ENCODE measurements at places on chromosomes 5 and 9. TPM values are rescaled to one million over a fixed set of nuclear protein-coding genes. Genes with fewer than 3 reads are reported as not detected.

Gene SLC34A1
- total RNA-seq: not detected

- DNase-seq: no peak
- H3K36me3 ChIP-seq: peaks cover 4% of the 10 kb centered on the region
- peaks cover 2% of the 10 kb centered on the region for H3K27me3 ChIP-seq
- no peak overlapping the region for H3K27ac ChIP-seq
- H3K4me1 ChIP-seq: no peaks in the 10 kb centered on the region
Measured at GRCh38 chr9:128677794-128678193, 11.2 kb upstream of the SET start.

Gene ZBTB6
- 7.8 TPM for total RNA-seq

DNA sequence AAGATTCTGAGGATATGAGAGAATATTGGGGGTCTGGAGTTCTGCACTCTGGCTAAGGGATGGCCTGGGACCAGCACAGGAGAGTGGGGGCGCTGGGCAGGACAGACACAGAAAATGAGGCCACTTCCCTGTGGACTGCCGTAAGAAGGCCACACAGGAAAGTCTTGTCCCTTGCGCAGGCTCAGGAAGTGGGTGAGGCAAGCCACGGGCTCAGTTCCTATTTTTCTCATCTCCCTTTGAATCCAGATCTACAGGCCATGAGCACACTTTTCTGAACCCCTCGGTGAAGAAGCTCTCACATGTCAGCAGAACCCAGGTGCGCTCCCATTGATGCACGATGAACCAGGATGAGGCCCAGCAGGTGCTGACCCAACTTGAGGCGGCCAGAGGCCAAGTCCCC lies 207.4 kb downstream of the AGTPBP1 start:
- no peaks in the 10 kb centered on the region for H3K27me3 ChIP-seq
- no peak overlapping the region for H3K4me3 ChIP-seq
- H3K4me1 ChIP-seq: 0 out of 2 replicates have a peak, but pooled peaks cover 8% of the 10 kb centered on the region
- DNase-seq: no peak
- H3K27ac ChIP-seq: no peak overlapping the region
- H3K36me3 ChIP-seq: no peaks in the 10 kb centered on the region

Gene PCDHGC5
- 5.3 TPM for total RNA-seq

- peaks cover 25% of the 10 kb centered on the region for H3K4me1 ChIP-seq
- no peak for DNase-seq
- H3K27me3 ChIP-seq: no peaks in the 10 kb centered on the region
- H3K36me3 ChIP-seq: peaks cover 6% of the 10 kb centered on the region
Measured at GRCh38 chr9:130746434-130747212, 53.0 kb downstream of the EXOSC2 start.

- H3K27ac ChIP-seq: no peak overlapping the region
- no peak overlapping the region for H3K4me3 ChIP-seq
- DNase-seq: no peak
- peaks cover 13% of the 10 kb centered on the region for H3K4me1 ChIP-seq
- H3K27me3 ChIP-seq: no peaks in the 10 kb centered on the region
Measured at GRCh38 chr5:122701640-122702523, 73.0 kb upstream of the SNX2 start.

Gene ADRA1B
- 0.33 TPM for total RNA-seq

Gene PNPLA7
- total RNA-seq: 0.51 TPM

DNA sequence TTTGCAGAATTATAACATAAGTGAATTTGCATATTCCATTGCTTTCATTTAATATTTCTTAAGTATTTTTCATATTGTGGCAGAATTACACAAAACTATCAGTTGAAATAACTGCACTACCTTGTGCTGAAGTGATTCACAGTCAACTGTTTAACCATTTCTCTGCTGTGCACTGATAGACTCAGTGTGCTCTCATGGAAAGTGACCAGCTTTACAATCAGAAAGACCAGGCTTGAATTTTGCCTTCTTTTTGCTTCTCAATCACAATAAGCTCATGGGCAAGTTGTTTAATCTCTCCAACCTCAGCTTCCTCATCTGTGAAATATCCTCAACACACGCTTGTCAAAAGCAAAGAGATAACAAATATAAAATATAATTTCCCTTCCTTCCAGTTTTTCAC lies 18.3 kb downstream of the CDK5RAP2 start:
- peaks cover 5% of the 10 kb centered on the region for H3K36me3 ChIP-seq
- H3K27me3 ChIP-seq: no peaks in the 10 kb centered on the region
- no peak overlapping the region for H3K4me3 ChIP-seq
- H3K4me1 ChIP-seq: no peaks in the 10 kb centered on the region

DNA sequence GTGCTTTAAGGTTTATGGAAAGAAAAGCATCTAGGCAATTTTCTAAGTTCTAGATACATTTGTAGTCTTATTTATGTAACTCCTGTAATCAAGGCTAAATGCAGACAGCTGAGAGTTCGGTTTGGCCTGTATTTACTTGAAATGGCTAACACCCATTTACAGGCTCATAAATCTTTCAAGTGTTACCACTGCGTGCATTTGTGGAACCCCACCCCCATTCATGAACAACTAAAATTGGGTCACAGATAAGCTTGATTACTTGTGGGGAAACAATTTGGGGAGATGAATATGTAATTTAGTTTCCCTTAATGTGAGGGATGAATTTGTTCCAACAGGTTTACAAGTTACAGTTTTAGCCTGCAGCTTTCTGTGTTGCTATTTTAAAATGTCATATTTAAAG lies 360.6 kb downstream of the ARRDC3 start:
- no peaks in the 10 kb centered on the region for H3K4me1 ChIP-seq
- H3K27ac ChIP-seq: no peak overlapping the region
- no peak overlapping the region for H3K4me3 ChIP-seq
- H3K27me3 ChIP-seq: peaks cover 8% of the 10 kb centered on the region
- H3K36me3 ChIP-seq: no peaks in the 10 kb centered on the region

Gene TMOD1
- 0.69 TPM for total RNA-seq

DNA sequence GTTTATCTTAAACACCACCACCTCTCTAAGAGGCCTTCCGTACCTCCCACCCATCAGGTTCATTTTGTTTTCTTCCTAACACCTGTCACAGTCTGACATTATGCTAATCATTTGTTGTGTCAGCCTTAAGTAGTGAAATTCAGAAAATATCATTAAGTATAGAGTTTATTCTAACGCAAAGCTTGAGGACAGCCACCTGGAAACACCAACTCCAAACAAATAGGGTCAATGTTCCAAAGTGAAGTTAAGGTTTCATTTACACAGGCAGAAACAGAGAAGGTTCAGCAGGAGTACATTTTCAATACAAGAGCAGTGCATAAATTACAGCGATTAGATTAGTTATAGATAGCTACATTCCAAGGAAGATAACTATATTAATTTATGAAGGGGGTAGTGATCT lies 1.3 kb upstream of the SMC5 start:
- no peak for DNase-seq
- H3K36me3 ChIP-seq: peaks cover 36% of the 10 kb centered on the region
- H3K27me3 ChIP-seq: no peaks in the 10 kb centered on the region
- peak overlapping the region; percentile 99 for H3K27ac ChIP-seq
- peak overlapping the region; percentile 96 for H3K4me3 ChIP-seq

GRCh38 chr9:130262771-130263170 lies 2.8 kb upstream of the HMCN2 start:
- H3K36me3 ChIP-seq: no peaks in the 10 kb centered on the region
- H3K27ac ChIP-seq: no peak overlapping the region
- H3K4me3 ChIP-seq: no peak overlapping the region

Gene HSPB3
- total RNA-seq: 7.7 TPM

- no peak overlapping the region for H3K4me3 ChIP-seq
- no peaks in the 10 kb centered on the region for H3K36me3 ChIP-seq
- no peaks in the 10 kb centered on the region for H3K4me1 ChIP-seq
Measured at GRCh38 chr9:77598524-77598923, 49.6 kb downstream of the GNA14 start.

- no peaks in the 10 kb centered on the region for H3K36me3 ChIP-seq
- H3K4me1 ChIP-seq: peaks cover 44% of the 10 kb centered on the region
- peak overlapping the region; percentile 48 for H3K27ac ChIP-seq
- H3K4me3 ChIP-seq: peak overlapping the region; percentile 3
- DNase-seq: peak; percentile 77
Measured at GRCh38 chr5:56350597-56351170, 117.6 kb upstream of the ANKRD55 start.

DNA sequence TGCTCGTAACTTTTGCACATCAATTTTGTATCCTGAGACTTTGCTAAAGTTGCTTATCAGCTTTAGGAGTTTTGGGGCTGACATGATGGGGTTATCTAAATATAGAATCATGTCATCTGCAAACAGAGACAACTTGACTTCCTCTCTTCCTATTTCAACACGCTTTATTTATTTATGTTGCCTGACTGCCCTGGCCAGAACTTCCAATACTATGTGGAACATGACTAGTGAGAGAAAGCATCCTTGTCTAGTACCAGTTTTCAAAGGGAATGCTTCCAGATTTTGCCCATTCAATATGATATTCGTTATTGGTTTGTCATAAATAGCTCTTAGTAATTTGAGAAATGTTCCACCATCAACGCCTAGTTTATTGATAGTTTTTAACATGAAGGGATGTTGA lies 65.4 kb upstream of the CDH12 start:
- H3K4me1 ChIP-seq: no peaks in the 10 kb centered on the region
- H3K27ac ChIP-seq: no peak overlapping the region
- H3K36me3 ChIP-seq: no peaks in the 10 kb centered on the region
- no peak overlapping the region for H3K4me3 ChIP-seq
- no peak for DNase-seq

Gene NR6A1
- 0.13 TPM for total RNA-seq

Gene CDH18
- total RNA-seq: 0.38 TPM

Gene BAAT
- total RNA-seq: not detected

DNA sequence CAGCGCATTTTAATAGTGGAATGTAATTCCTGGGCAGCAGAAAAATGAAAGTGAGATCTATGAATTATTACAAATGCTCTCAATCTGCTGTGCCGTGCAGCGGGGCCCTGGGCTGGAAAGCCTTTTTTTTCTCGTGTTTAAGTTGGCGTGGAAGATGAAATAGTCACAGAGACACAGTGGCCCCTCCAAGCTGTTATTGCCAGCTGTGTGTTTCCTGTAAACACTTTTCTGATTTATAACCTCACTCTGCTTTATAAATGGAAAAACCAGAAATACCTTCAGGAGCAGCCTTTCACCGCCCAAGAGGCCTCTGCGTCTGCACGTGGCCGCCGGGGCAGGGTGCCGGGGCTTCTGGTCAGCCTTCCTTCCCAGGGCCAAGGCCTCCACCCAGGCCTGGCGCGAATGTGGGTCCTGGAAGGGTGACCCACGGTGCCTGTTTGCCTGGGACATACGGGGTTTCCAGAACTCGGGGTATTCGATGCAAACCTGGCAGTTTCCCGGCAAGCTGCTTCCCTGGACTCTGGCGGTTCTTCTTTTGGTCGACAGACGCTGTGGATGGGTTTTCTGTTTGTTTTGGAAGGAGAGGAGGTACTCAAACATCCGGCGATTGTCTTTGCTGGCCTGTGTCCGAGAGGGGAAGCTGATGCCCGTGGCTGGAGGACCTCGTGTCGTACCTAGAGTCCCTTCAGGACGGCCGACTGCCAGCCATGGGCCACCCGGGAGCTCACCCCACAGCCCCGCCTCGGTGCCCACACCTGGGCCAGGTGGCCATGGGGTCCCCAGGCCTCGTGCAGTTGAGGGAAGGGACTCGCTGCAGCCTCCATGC lies 256.7 kb downstream of the PARP8 start:
- H3K27me3 ChIP-seq: no peaks in the 10 kb centered on the region
- no peaks in the 10 kb centered on the region for H3K4me1 ChIP-seq
- H3K4me3 ChIP-seq: no peak overlapping the region
- no peak overlapping the region for H3K27ac ChIP-seq

GRCh38 chr5:43065948-43066798 lies 26.1 kb upstream of the ANXA2R start:
- peak overlapping the region; percentile 95 for H3K4me3 ChIP-seq
- DNase-seq: peak; percentile 58
- peaks cover 65% of the 10 kb centered on the region for H3K4me1 ChIP-seq
- peak overlapping the region; percentile 98 for H3K27ac ChIP-seq

DNA sequence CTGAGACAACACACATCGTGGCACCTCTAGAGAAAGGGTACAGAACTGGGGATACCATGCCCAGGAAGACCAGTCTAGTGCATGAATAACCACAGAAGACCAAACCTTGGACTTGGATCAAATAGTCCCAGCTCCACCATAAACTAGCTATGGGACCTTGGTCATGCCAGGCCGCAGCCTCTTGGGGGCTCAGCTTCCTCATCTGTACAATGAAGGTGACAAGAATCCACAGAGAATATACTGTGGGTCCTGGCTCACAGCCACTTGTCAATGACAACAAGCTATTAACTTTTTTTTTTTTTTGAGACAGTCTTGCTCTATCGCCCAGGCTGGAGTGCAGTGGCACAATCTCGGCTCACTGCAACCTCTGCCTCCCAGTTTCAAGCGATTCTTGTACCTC lies 3.9 kb downstream of the KYAT1 start:
- H3K4me3 ChIP-seq: no peak overlapping the region
- H3K36me3 ChIP-seq: peaks cover 4% of the 10 kb centered on the region
- no peaks in the 10 kb centered on the region for H3K27me3 ChIP-seq
- no peak for DNase-seq
- H3K27ac ChIP-seq: no peak overlapping the region

Gene ABO
- total RNA-seq: not detected

GRCh38 chr5:14415698-14416074 lies 165.9 kb upstream of the OTULINL start:
- H3K36me3 ChIP-seq: peaks cover 74% of the 10 kb centered on the region
- peaks cover 94% of the 10 kb centered on the region for H3K4me1 ChIP-seq
- H3K27ac ChIP-seq: peak overlapping the region; percentile 90
- no peak for DNase-seq
- peaks cover 44% of the 10 kb centered on the region for H3K27me3 ChIP-seq

DNA sequence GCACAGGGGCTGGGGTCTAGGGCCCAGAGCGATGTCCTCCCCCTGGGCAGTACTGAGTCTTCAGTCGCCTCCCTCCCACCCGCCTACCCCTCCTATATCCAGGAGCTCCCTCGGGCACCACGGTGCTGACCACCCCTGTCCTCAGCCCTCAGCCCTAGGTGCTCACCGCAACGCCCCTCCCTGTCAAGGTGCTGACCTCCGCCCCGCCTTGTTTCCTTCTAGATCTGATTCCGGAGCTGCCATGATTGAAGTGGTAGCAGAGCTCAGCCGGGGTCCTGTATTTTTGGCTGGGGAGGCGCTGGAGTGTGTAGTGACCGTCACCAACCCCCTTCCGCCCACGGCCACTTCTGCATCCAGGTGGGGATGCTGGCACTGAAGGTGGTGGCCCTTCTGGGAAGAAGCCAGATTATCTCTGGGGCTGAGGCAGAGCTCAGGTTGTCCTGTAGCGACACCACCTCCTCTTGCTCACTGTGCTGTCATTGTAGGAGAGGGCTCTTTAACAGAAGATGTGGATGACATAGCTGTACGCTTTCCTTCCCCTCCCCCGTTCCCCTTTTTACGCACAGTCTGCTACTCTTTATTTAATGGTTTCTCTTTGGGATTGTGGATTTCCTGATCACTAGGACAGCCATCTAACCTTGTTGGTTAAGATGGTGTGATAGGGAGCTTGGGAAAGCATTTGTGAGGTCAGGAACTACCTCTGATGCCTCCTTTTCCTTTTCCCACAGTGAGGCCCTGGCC lies 598 bp downstream of the RGP1 start:
- peak overlapping the region; percentile 92 for H3K4me3 ChIP-seq
- no peak for DNase-seq
- H3K27me3 ChIP-seq: peaks cover 3% of the 10 kb centered on the region
- peaks cover 38% of the 10 kb centered on the region for H3K4me1 ChIP-seq

Gene HDAC3
- total RNA-seq: 49.6 TPM

Measured in HFFc6 (cell line).